ENCODE measurements at places on chromosomes 7 and 10.

DNA sequence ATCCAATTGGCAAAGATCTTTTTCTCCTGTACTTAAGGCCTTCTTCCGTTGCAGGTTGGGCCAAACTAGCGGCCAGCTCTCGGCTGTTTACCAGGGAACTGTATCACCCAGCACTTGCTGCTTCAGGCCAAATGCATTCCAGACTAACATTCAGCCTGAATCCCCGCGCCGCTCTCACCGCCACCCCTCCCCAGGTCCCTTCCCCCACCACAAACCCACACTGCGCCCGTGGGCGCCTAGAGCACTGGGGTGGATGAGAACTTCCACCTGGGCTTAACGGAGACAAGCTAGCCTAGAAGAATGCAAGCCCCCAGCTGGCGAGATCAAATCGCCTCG lies 676 bp downstream of the TCAF1 start:
- DNase-seq = no peak

- no peak for DNase-seq
Measured at GRCh38 chr7:121832347-121832746, 40.6 kb upstream of the PTPRZ1 start.

GRCh38 chr10:79112881-79113431 lies 44.2 kb downstream of the ZMIZ1 start:
- no peak for DNase-seq

DNA sequence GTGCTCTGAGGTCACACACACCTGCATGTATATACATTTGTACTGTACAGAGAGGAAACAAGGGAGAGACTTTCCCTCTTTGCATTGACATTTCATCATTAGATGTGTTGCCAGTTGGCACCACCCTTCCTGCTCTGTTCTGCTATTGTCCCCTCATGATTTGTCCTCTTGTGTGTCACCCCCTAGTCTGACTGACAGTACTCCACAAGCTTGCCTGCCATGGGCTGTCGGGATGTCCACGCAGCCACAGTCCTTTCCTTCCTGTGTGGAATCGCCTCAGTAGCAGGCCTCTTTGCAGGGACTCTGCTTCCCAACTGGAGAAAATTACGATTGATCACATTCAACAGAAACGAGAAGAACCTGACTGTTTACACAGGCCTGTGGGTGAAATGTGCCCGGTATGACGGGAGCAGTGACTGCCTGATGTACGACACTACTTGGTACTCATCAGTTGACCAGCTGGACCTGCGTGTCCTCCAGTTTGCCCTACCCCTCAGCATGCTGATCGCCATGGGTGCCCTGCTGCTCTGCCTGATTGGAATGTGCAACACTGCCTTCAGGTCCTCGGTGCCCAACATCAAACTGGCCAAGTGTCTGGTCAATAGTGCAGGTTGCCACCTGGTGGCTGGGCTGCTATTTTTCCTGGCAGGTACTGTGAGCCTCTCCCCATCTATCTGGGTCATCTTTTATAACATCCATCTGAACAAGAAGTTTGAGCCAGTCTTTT lies 9.4 kb downstream of the CLDN12 start:
- no peak for DNase-seq

GRCh38 chr10:86649471-86650150 lies 4.7 kb upstream of the OPN4 start:
- DNase-seq = no peak

DNA sequence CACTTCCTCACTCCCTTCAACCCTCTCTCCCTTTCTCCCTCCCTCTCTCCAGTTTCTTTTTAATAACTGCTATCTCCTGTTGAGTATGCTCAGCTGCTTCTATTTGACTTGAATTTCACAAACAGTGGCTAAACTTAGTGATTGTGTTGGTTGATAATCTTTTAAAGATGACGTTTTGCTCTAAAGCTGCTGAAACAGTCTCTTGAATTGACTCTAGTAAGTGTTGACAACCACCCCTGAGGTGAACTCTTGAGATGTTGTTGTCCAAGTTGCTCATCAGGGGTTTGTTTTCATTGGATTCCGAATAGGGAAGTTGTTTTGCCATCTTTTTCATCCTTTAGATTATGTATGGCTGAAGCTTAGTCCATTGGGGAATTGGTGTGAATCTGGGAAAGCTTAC lies 176.2 kb downstream of the TWIST1 start:
- DNase-seq = no peak

DNA sequence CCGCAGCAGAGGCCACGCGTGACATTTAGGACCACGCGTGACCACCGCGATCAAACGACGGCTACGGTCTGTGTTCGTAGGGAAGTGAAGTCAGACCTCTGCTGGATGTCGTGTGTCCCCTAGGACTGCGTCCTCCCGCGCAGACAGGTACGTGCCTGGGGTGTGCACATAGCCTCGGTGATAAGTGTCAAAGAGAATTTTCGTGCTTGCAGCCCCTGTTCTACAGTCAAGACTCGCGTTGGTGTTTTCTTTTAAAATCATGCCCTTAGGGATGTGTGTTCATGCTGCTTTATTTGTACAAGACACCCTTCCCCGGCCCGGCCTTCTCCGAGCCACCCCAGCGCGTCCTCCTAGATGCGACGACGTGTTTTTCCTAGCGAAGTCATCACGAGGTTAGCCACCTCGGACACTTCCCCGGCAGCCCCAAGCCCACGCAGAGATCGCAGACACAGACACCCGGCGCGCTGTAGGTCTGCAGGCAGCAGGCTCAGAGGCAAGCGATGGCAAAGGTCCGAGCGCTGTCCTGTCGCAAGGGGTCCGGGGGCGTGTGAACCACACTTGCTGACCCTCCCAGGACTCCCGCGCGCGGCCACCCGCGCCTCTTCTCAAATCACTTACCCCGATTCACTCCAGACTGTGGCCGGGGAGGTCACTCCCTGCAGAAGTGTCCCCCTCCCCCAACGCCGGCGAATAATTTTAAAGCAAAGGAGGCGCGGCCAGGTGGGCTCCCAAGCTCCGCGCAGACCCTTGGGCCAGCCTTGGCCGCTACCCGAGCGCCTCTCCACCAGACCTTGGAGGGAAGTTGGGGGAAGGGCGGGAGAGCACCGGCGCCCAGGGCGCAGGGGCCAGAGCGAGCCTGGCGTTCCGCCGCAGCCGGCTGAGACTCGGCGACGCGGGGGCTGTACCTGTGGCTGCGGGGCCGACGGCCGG lies 552 bp downstream of the MKX start:
- no peak for DNase-seq

DNA sequence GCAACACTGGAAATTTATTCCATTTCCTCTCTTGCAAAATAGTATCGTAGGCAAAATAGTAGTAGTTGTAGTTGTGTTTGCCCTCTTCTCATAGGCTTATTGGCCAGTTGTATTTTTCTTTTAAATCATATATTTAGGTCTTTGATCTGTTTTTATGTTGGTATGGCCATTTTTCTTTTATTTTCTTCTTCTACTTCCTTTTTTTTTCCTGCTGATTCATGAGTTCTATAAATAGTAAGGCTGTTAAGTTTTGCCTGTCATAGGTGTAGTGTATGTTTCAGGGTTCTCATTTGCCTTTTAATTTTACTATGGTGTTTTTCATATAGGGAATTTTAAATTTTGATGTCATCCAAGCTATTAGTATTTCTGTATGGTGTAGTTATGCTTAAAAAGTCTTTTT lies 25.4 kb upstream of the MRC1 start:
- DNase-seq = no peak

- DNase-seq = no peak
Measured at GRCh38 chr10:105042906-105043552, 401.9 kb downstream of the SORCS3 start.

- no peak for DNase-seq
Measured at GRCh38 chr10:88538048-88538447, 45.1 kb downstream of the RNLS start.

DNA sequence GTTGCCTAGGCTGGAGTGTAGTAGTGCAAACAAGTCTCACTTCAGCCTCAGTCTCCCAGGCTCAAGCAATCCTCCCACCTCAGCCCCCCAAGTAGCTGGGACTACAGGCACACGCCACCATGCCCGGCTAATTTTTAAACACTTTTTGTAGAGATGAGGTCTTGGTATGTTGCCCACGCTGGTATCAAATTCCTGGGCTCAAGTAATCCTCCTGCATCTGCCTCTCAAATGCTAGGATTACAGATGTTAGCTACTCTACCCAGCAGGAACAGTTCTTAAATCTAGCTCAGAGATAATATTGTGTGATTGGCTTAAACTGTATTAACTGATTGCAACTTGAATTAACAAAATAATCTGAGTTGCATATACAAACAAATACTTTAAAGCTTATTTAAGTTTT lies 82.9 kb downstream of the CDK14 start:
- no peak for DNase-seq
